Fibroblast of skin of back (primary cell): ENCODE measurements at places on chromosomes 2 and 18.

DNA sequence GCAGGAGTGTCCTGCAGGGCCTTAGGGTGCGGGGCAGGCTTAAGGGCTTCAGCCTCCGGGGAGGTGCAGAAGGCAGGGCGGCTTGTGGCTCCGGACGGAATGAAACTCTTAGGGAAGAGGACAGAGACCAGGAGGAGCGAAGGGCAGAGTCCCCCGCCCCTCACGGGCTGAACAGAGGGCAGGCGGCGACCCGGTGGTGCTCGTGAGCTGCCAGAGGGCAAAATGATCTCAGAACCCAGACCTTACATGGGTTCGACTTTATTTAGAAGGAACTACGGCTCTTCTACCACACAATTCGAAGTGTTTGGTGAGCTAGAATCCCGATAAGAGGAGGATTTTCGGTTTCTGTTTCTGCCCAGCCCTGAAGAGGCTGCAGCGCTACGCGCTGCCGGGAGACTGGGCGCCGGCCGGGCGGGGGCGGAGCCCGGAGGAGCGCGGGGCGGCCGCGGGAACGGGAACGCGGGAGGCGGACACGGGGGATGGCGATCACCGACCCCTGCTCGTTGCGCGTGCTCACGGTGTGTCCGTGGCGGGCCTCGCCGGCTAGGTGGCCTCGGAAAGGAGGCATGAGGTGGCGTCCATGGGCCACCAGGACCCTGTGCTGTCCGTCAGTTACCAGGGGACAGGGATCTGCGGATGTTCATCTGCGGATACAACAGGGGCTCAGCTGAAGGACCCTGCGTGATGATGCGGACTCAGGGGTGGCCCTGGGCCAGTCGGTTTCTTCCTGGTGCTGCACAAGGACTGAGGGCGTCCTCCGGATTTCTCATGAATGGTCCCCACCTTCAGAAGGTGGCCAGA, 4.2 kb upstream of the SP100 start:
- peak; percentile 65 for DNase-seq

DNA sequence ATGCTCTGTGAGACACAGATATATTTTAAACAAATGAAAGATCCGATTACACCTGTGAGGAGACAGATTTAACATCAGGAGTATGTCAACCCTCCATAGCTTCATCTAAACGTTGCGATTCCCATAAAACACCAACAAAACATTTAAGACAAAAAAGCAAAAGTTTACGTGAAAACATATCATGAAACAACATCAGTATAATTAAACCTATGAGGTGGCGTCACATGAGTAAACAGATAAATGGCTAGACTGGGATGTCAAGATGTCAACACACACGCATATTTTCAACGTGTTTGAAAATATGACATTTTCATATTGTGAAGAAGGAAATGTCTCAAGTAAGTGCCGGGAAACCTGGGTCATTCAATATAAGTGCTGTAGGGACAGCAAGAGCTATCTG, 25.5 kb upstream of the GPC1 start:
- no peak for DNase-seq

DNA sequence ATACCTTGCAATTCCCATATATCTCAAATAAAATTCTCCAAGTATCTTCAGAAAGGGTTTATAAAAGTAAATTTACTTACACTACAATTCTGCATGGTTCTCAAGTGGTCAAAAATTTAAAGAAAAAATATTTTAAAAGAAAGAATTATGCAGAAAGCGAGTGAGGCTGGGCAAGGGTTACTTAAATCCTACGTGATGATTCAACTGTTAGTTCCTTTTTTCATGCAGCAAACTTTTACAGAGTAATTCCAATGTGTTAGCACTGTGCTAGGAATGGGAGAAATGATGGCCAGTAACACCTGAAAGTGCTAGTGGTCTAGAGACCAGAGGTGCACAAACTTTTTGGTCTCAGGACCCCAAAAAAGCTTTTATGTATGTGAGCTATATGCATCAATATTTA, 133.4 kb downstream of the ATAD2B start:
- DNase-seq: no peak

- no peak for DNase-seq
These were observed 15.8 kb downstream of the INPP5D start for GRCh38 chr2:233075966-233076339.

DNA sequence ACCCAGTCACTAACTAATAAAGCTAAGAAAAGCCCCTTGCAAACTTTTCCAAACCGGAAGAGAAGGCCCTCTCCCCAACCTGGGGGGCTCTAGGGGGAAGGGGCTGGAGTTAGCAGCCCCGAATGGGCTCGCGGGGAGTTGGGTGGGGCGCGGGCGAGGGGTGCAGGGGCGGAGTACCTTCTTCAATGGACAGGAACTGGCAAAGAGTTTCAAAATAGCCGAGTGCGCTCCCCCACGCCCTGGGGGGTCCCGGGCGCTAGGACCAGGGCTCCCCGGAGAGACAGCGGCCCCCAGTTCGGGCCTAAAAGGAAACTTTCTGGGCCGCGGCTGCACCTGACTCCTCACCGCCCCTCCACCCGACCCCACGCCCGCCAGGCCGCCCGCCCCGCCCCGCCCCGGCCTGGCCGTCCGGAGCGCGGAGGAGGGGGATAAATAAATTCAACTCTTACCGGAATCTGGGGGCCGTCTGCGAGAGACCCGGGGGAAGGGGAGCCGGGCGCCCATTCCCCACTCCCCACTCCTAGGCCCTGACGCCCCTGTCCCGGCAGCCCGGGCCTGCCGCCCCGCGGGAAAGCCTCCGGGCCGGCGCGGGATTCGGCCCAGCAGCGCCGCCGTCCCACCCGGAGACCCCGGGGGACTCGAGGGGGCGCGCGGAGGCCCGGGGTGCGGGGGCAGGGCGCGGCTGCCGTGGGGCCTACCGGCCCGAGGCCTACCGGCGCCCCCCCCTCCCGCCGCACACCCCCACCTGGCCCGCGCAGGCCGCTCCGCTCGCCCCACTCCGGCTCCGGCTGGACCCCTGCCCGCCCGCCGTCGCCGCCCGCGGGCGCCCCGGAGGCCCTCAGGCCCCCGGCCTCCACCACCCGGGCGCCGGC, 868 bp downstream of the INO80D start:
- peak; percentile 28 for DNase-seq

DNA sequence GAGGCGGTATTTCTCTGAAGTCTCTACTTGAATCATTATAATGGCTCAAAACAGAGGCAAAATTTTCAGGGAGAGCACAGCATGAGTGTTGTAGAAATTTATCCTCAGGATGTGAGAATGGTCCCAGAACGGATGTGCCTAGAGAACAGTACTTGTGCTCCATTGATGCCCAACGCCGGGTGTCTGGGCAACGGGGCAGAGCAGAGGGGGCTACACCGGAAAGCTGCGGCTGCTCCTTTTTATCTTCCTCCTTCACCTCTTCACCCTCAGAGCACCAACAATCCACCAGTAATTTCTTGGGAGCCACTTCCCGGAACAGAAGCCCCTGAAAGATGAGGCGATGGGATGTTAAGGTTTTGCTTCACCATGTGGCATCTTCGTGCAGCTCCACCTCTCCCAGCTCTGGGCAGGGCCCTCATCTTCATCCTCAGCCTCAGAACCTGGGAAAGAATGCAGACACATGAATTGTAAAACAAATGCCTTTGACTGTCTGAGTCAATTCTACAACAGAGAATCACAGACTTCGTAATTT, 71.5 kb downstream of the PTGR3 start:
- no peak for DNase-seq

GRCh38 chr2:205387350-205388055, 294.8 kb upstream of the NRP2 start:
- DNase-seq: no peak

GRCh38 chr2:196489371-196489770, 150.1 kb upstream of the CCDC150 start:
- peak; percentile 72 for DNase-seq

DNA sequence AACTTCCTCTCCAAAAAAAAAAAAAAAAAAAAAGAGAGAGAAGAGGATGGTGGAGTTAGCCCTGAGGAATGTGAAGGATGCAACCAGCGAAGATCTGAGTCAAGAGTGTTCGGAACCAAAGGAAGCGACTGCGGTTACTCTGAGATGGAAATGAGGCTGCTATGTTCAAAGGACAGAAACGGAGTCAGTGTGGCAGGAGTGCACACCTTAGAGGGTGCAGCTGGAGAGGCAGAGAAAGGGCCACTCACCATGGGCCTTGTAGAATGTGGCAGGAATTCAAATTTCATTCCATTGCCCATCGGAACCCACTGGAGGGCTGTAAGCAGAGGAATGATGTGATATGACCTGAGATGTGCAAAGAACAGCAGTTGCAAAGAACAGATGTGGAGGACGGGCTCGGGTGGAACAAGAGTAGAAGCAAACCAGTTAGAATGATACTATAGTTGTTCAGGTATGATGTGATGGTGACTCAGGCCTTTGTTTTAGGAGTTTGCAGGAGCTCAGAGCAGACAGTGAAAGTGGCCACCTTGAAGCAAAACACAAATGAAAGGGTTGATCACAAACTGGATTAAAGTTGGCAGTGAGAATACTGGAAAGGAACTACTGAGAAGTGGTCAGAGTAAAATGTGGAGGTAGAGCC, 22.6 kb downstream of the ITGA6 start:
- peak; percentile 58 for DNase-seq

GRCh38 chr2:101775636-101776035, 78.1 kb downstream of the MAP4K4 start:
- DNase-seq: no peak
